ENCODE measurements at places on chromosomes 2 and 18.

DNA sequence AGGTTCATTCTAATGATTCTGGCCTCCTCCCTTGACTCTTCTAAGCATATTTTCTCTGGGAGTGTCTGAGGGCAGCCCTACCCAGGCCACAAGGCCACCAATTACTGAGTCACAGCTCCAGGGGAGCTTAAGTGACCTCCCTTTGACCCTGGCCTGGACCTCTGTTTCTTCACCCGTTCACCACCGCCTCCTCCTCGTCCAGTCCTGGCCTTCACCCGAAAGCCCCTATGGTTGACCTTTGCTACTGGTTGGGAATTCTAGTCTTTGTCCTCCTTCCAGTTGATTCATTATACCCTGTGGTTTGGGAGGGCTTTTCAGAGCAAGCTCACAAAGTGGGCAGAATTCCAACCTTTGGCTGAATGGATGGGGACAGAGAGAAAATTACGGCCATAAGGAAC lies 72.6 kb downstream of the NRP2 start:
- no peak for DNase-seq

DNA sequence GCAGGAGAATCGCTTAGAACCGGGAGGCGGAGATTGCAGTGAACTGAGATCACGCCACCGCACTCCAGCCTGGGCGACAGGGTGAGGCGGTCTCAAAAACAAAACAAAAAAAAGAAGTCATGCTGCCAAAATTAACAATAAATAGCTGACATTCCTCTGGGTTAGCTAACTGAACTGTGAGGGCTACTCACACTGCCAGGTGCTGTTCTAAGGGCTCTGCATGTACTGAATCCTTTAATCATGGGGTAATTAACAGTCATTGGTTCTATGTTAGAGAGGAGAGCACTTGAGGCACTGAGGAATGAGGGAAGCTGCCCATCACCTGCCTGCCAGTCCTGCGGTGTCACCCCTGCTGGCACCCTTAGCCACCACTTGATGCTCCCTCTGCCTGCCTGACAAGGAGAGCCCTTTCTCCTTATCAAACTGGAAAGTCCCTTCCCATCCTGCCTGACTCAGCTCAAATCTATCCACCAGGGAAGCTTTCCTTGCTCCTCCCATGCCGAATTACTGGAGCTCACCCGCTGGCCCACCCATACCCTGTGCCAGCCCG lies 73.0 kb upstream of the RIOK3 start:
- no peak for DNase-seq

- no peak for DNase-seq
These were observed 8.4 kb downstream of the PTPRM start for GRCh38 chr18:7575465-7576028.

DNA sequence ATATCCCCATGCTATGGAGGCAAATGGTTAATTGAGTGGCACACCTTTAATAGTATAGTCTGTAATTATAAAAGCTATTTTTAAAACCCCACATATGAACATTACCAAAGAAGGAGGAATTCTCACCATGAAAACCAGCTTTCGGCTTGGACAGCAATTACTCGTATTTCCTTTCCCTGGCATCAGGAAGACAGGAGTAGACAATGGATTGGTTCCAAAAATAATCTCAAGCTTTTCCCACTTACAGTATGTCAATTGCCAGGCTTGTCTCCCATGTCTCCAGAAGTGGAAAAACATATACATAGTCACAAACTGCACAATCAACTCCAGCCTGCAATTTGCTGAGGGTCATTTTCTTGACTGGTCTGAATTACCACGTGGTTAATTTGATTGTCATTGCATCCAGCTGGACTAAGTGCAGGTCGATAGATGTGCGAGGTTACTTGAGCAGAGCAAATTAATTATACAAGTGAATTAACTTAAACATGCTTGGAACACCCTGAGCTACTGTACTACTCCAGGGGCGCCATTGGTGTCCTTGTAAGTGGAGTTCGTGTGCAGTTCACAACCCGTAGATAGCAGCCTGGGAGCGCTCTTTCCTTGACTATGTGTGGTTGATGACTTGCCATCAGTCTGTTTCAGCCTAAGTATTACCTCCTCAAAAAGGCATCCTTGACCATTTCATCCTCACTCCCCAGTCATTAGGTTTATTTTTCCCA lies 124.3 kb upstream of the PELI1 start:
- DNase-seq, result no peak

- DNase-seq, result no peak
These were observed 23.7 kb upstream of the PLEKHM3 start for GRCh38 chr2:208049006-208049405.

DNA sequence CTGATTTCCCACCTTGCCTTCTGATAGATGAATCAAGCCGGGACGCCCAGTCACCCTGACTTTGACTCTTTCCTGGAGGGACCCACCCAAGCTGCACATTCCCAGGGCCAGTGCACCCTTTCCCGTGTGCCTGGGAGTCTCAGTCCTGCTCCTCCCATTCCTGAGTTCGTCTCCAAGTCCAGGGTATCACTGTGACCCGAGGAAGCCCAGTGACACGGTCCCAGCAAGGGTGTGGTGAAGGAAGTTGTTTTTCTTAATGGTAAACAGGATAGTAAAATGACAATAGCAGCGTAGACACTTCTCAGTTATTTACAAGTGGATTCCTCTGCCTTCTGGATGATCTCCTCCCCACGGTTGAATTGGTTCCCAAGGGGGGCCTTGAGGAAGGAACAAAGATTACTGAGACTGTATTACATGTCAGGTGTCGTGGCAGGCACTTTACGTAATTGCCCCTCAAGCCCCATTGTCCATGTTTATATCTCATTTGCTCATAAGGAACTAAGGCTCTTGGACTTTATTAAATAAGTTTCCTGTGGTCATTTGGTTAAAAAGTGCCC lies 123.3 kb downstream of the PRKCE start:
- DNase-seq, result no peak

DNA sequence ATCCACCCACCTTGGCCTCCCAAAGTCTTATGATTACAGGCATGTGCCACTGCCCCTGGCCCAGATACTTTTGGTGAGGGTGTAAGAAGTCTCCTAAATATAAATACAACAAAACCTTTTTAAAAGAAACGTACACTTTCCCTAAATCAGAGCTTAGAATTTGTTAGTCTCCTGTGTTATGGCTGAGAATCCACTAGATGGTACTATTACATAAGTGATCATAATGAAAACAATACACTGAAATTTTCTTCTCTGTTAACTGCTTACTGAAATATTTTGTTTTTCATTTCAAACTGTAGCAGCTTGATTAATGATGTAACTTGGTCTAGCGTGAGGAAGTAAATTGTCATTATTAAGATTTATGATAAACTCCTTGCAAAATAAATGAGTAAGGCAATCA lies 74.8 kb upstream of the FAM98A start:
- no peak for DNase-seq

- DNase-seq, result peak; percentile 82
These were observed 40.1 kb downstream of the RTN4 start for GRCh38 chr2:55010149-55010591.

DNA sequence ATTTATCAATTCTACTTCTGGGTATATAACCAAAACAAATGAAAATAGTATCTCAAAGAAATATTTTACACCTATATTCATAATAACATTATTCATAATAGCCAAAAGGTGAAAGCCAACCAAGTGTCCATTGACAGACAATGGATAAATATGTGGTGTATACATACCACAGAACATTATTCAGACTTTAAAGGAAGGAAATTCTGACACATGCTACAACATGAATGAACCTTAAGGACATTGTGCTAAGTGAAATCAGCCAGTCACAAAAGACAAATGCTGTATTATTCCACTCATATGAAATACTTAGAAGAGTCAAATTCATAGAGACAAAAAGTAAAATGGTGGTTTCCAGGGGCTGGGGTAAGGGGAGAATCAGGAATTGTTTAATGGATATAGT lies 370.5 kb upstream of the CHAC2 start:
- no peak for DNase-seq

GRCh38 chr2:112827604-112828185 lies 8.9 kb downstream of the IL1B start:
- DNase-seq, result no peak

DNA sequence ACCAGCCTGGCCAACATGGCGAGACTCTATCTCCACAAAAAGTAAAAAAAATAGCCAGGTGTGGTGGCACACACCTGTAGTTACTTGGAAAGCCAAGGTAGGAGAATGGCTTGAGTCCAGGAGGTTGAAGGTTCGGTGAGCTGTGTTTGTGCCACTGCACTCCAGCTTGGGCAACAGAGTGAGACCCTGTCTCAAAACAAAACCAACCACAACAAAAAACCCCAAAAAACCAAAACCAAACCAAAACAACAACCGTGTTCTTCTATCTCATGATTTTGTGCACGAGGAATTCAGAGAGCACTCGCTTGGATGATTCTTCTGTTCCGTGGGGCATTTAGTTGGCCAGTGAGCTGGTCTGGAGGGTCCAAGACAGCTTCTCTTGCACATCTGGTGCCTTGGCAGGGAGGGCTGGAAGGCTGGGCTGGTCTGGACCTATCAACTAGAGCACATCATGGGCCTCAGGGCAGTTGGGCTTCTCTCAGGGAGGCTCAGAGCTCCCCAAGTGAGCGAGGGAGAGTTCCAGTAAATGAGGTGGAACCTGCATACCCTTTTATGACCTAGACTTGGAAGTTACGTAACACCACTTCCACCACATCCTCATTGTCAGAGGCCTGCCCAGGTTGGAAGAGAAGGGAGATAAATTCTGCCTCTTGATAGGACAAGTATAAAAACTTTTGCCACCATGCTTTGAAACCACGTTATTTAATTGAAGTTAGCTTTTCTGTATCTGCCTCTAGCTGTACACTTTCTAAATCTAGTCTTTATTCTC lies 25.2 kb downstream of the SIX2 start:
- no peak for DNase-seq

- DNase-seq, result no peak
These were observed 54.7 kb downstream of the MYO1B start for GRCh38 chr2:191299866-191300265.

DNA sequence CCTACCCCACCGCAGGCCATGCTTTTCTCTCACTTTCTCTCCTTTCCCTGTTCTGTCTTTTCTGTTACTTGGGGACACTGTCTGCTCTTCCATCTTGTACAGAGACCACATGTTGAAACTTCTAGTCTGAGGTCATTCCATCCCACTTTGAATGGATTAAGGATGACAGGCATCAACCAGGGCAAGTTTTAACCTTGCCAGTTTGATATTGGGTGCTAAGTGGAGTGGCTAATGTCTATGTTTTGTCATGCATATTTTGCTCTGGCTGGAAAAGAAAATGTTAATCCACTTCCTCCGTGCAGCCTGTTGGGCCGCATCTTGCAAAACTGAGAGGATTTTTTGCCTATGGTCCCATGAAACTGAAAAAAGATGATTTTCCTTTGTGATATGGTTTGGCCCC lies 205.5 kb upstream of the SESTD1 start:
- no peak for DNase-seq

Data from gastrocnemius medialis (tissue), 4 donors.